Osteoblast (primary cell): ENCODE measurements at places on chromosomes 11 and 22. TPM values are rescaled to one million over a fixed set of nuclear protein-coding genes. Genes with fewer than 3 reads are reported as not detected.

The GRAP2 gene
- not detected in 2 replicates for total RNA-seq

The EXPH5 gene
- total RNA-seq = under 0.01 and 0.59 TPM in 2 replicates

The NCR3LG1 gene
- total RNA-seq = 26.4 and 26.5 TPM in 2 replicates

The TTC36 gene
- 1.1 and 1.2 TPM in 2 replicates for total RNA-seq

GRCh38 chr11:35563484-35564244 is 38.2 kb upstream of the PAMR1 start:
- peak; percentile 43 for DNase-seq

- DNase-seq = peak; percentile 80
Observed at GRCh38 chr11:112085822-112086421, 634 bp downstream of the TIMM8B start.

DNA sequence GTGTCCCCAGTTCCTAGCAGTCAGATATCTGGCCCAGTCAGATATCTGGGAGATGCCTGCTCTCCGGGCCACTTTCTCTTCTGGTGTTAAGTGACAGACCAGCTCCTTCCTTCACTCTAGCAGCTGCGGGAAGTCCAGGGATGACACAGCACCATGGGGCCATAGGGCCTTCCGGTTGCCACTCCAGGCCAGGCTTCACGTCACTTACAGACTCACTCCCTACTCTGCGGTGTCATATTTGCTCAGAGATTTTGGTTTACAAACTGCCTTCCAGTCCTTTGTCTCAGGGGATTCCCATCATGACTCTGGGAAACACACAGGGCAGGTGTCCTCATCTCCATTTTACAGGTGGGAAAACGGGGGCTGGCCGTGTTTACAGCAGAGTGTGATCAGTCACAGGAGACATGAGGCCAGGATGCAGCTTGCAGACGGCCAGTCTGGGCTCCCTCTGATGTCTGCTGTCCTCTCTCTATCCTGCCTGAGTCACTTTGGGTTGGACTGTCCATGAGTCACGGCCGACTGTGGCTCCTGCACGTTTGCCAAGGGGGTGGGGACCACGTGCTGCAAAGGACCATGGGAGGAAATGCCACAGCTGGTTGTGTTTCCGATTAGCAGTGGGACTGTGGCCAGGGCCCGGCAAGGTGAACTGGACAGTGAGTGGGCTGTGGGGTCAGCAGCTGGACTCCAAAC is 8.2 kb upstream of the TBC1D22A start:
- DNase-seq = peak; percentile 98

- peak; percentile 71 for DNase-seq
Observed at GRCh38 chr11:5550440-5551095, 2.2 kb upstream of the OR52H1 start.

GRCh38 chr11:86174101-86175046 is 70.2 kb upstream of the EED start:
- peak; percentile 90 for DNase-seq

DNA sequence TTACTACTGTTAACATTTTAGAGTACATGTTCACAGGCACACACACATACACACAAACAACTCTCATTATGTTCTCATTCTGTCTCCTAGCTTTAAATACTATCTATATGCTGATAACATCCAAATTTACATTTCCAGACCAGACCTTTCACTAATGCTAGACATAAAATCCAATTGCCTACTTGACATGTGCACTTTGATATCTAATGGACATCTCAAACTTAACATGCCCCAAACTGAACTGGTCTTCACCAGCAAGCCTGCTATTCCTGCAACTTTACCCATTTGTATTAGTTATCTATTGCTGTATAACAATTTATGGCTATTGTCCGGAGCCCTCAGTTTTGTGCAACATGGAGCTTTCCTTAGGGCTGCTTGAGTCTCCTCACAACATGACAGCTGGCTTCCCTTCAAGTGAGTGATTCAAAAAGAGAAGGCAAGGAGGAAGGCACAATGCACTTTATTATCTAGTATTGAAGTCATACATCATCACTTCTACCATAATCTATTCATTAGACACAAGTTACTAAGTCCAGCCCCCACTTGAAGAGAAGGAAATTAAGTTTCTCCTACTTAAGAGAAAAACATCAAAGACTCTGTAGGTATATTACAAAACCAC is 3.0 kb downstream of the SLC36A4 start:
- peak; percentile 14 for DNase-seq

DNA sequence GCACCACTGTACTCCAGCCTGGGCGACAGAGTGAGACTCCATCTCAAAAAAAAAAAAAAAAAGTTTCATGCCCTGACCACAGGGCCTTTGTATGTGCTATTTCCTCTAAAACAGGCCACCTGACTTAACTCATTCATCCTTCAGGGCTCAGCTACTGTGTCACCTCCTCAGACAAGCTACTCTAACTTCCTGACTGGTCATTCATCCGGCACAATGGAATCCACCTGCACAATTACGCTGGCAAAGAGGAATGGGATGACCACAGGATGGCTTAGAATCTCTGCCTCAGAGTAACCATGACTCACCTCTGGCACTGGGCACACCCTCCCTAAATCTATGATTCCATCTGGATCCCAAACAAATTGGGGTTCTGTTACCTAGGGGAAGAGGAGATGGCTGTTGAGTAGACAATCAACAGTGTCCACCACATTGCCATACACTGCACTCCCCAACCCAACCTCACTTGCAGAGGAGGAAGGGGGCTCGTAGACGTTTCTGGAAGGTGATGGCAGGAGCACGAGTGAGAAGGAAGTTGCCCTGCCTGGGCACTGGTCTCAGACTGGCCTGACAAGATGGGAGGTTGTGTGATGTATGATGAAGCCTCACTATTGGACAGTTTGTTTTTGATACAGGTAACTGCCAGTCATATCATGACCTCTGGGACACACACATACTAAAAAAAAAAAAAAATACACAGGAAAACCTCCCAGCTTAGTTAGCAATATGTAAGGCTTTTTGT is 22.8 kb upstream of the HMOX1 start:
- DNase-seq = peak; percentile 80

DNA sequence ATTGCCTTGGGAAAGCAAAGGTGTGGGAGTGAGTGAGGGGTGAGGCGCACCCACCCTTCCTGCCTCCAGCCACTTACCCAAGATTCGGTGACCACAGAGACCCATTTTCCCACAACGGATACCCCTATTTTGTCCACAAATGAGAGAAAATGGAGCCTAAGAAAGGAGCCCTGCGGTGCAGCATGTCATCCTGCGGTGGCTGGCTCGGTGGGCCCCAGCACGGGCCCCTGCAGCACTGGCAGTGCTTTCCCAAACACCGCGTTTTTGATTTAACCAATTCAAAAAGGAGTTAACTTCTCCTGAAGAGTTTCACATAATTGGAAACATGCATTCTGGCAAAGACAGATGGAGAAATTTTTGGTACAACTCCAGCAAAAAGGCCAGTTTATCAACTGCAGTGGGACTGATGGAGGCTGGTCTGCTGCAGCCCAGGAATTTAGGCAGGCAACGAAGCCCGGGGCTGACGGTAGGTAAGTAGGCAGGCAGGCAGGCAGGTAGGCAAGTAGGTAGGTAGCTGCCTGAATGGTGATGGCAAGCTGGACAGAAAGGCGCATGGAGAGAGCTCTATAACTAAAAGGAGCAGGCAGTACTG is 84.2 kb downstream of the FDX1 start:
- no peak for DNase-seq

DNA sequence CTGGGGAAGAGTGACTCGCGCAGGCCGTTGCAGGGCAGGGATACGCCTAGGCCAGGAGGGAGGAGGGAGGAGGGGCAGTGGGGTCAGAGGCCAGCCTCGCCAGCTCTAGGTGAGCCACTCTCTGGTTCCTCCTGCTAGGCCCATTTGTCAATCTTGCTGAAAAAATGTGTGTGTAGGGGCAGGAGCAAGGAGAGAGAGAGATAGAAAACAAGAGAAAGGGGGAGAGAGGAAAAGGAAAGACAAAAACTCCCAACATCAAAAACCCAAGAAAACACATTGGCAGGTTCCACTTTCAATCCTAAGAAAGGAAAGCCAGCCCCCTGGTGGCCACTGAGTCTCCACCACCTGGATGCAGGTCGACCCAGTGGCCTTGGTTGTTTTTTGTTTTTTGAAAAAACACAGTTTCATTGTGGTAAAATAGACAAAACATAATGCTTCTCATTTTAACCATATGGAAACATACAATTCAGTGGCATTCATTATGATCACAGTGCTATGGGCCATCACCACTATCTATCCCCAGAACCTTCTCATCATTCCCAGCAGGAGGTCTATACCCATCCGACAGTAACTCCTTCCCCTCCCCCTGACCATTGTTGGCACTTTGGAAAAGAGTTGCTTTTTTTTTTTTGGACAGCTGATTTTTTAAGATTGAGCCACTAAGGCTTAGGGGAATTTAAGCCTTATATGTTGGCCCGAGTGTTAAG is 10.9 kb downstream of the OMP start:
- peak; percentile 98 for DNase-seq

DNA sequence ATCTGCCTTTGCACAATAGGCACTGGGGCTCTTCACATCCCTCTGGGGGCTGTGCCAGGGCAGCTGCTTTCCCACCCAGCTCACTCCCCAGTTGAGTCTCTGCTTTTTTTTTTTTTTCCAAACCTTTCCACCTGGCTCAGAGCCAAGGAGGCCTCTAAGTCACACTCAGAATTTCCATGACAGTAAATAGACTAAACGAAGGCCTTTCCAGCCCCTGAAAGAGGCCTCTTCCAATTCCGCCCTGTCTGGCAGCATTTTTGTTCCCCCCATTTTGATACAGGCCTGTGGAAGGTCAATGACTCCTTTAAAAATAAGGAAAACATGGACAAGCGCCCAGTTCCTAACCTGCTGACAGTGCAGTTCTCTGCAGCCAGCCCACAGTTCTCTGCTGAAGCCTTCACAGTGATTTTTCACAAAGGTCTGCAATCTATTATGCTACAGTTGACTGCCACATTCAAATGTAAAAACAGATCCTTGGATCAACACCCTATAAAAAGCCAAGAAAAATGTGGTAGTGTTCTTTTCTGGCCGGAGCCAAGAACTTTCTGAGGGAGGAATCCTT is 107.5 kb upstream of the SESN3 start:
- DNase-seq = no peak

DNA sequence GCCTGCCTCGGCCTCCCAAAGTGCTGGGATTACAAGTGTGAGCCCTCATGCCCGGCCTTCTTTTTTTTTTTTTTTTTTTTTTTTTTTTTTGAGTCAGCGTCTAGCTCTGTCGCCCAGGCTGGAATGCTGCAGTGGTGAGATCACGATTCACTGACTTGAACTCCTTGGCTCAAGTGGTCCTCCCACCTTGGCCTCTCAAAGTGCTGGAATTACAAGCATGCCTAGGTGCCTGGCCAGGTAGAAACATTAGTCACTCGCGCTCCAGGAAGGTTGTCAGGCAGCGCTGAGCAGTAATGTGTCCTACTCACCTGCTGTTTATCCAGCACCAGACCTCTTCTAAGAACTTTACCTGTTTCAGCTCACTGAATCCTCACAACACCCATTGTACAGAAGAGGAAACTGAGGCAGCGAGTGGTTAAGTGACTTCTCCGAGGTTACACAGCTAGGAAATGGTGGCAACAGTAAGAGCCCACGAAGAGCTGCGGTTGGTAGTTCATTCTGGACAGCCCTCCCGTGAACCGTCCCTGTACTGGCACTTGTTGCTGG is 496 bp upstream of the CST6 start:
- peak; percentile 86 for DNase-seq

DNA sequence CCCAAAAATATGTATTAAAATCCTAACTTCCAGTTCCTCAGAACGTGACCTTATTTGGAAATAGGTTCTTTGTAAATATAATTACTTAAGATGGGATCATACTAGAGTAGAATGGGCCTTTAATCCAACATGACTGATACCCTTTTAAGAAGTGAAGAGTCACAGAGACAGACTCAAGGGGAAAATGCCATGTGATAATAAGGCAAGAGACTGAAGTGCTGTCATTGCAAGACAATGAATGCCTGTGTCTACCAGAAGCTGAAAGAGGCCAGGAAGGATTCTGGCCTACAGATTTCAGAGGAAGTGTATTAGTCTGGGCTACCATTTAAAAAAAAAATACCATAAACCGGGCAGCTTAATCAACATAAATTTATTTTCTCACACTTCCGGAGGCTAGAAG is 85.9 kb upstream of the LRRC55 start:
- no peak for DNase-seq

GRCh38 chr22:33631777-33632176 is 288.5 kb downstream of the LARGE1 start:
- no peak for DNase-seq

DNA sequence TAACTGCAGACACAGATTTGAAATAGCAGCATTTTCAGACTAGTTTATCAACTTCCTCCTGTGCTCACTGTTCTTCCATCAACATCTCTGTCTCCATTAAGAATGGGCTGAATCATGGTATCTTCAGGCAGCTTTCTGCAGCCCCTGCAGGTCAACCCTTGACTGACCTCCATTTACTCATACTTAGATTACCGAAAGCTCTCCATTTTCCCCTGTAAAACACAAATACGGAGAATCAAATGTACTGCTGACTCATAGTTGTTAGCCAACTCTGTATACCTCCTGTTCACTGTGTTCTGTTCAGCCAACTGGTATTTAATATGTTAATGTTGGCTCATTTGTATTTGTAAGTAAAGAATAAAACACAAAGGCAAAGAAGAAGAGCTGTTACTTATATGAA is 364.0 kb downstream of the CASP12 start:
- no peak for DNase-seq

- no peak for DNase-seq
Observed at GRCh38 chr22:16955678-16956210, 52.3 kb downstream of the GAB4 start.

GRCh38 chr11:95563859-95564258 is 225.7 kb downstream of the FAM76B start:
- no peak for DNase-seq

DNA sequence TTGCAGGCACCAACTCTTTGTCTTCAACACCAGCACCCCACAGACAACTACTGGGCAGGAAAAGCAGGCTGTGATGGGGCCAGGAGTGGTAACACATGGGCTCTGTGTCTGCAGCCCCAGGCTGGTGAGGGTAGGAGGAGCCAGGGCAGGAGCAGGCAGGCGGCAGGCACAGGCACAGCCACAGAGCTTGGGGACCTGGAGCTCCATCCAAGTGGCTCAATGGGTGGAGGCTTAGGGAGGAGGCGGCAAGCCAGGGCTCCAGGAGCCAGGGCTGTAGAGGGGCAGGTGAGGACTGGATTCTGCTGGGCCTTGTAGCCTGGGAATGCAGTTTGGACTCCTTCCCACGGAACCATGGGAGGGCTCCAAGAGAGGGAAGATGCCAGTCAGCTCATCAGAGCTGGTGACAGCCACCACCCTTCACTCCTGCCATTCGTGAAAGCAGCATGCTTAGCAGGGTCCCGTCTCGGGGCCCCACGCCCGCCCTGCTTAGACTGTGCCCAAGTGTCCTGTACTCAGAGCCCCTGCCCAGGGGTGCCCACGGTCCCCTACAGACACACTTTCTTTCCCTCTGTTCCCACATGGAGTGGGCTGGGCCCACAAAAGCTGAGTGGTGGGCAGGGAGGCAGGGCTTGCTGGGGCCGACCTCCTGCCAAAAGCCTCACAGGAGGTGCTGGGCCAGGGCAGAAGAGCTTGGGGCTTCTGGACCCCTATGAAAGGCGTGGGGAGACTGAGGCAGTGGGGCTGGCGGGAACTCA is 12.4 kb downstream of the TTC38 start:
- DNase-seq = peak; percentile 61
